Left ventricle myocardium inferior (tissue), 1 donor: ENCODE measurements at places on chromosomes 2 and 18.

- peaks cover 21% of the 10 kb centered on the region for H3K27me3 ChIP-seq
- H3K4me1 ChIP-seq, result no peaks in the 10 kb centered on the region
- H3K27ac ChIP-seq, result no peak overlapping the region
- no peak overlapping the region for H3K4me3 ChIP-seq
- peak; percentile 5 for DNase-seq
- no peaks in the 10 kb centered on the region for H3K36me3 ChIP-seq
Measured at GRCh38 chr2:120772261-120772660, 36.6 kb downstream of the GLI2 start.

- H3K27ac ChIP-seq, result no peak overlapping the region
- DNase-seq, result no peak
- H3K27me3 ChIP-seq, result no peaks in the 10 kb centered on the region
- H3K4me1 ChIP-seq, result peaks cover 8% of the 10 kb centered on the region
Measured at GRCh38 chr2:160936044-160936806, 224.0 kb upstream of the TANK start.

DNA sequence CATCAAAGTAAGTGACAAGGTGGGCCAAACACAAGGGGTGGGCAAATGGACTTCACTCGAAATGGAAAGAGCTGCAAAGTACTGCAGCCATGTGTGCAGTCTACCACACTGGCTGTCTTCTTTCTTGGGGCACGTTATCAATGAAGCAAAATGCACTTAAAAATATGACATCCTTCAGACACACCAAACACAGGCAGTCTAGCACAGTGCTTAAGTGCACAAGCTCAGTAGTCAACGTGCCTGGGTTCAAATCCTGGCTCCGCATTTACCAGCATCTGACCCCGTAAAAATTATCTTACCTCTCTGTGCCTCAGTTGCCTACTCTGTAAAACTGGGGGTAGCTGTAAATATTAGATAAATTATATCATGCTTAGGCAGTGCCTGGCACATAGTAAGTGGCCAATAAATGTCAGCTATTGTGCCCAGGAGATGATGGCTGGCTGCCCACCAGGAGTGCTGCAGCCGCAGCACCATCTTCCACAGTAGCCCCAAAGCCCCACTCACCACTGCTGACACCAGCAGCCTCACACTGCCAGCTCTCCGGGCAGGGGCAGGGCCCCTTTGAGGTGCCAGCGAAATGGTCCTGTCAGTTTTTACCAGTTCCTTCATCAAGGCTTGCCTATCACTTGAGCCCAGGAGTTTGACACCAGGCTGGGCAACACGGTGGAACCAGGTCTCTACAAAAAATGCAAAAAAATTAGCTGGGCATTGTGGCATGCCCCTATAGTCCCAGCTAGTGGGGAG lies 121.8 kb upstream of the SLC1A4 start:
- no peak overlapping the region for H3K27ac ChIP-seq
- H3K27me3 ChIP-seq, result peaks cover 6% of the 10 kb centered on the region
- no peak overlapping the region for H3K4me3 ChIP-seq
- H3K4me1 ChIP-seq, result peaks cover 22% of the 10 kb centered on the region

DNA sequence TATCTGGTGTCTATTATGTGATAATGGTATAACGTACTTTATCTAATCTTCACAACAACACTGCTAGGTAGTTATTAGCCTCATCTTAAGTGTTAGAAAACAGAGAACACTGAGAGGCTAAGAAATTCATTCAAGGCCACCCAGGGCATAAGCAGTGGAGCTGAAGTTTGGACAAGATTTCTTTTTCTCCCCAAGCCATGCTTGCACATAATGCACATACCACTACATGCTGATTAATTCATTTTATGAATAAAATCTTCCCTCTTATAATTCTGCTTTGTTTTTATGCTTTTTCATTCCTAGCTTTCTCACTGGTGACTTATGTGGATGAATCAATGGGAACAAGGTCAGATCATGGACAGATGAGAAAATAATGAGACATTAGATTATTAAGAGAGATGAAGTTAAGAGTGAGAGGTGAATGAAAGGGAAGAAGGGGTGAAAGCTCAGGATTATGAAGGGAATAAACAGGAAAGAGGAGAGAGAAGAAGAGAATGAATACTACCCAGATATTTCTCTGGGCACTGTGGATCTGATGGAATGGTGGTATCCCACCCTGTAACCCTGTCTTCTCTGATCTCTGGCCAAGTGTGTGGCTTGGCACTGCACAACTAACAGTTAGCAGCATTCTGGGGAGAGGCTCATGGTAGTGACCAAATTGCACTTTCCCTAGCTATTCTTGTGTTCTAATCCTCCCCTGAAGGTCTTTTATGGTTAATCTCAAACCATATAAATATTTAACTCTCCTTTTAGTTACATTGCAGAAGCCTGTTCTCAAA lies 17.7 kb upstream of the GALNT3 start:
- DNase-seq, result no peak
- H3K27me3 ChIP-seq, result no peaks in the 10 kb centered on the region
- no peaks in the 10 kb centered on the region for H3K4me1 ChIP-seq

GRCh38 chr2:68658266-68658665 lies 14.9 kb downstream of the PROKR1 start:
- no peak for DNase-seq
- peaks cover 53% of the 10 kb centered on the region for H3K27me3 ChIP-seq
- no peaks in the 10 kb centered on the region for H3K36me3 ChIP-seq
- H3K4me3 ChIP-seq, result no peak overlapping the region
